ENCODE measurements at places on chromosomes 4 and X. TPM values are rescaled to one million over a fixed set of nuclear protein-coding genes. Genes with fewer than 3 reads are reported as not detected.

DNA sequence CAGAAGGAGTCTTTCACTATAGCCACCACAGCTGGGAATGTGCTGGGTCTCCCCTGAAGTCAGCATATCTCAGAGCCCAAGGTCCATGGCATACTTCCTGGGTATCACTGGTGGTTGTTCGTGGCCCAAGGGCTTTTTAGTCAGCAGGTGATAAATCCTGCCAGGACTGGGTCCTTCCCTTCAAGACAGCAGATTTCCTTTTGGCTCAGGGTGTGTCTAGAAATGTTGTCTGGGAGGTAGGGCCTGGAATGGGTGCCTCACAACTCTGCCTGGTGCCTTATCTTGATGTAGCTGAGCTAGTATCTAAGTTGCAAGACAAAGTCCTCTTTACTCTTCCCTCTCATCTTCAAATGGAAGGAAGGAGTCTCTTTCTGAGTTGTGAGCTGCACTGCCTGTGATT lies 102.4 kb upstream of the TMLHE start:
- DNase-seq: no peak

GRCh38 chr4:168682898-168683500 lies 186.1 kb downstream of the PALLD start:
- no peak for DNase-seq

DNA sequence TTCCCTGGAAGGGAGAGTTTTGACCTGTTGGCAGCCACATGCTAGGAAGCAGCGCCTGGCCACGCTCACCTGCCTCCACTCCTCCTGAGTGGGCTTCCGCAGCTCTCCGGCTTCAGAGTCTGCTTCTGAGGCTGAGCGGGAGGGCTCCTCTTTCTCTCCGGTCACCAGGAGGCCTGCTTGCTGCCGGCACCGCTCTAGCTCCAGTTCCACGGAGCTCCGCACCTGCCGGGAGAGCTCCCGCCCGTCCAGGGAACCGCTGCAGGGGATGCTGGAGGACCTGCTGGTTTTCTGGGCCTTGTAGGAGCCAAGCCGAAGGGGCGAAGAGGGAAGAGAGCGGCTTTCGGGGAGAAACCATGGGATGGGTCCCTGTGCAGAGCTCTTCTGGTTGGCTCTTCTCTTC lies 26.0 kb downstream of the PPEF2 start:
- DNase-seq: no peak

DNA sequence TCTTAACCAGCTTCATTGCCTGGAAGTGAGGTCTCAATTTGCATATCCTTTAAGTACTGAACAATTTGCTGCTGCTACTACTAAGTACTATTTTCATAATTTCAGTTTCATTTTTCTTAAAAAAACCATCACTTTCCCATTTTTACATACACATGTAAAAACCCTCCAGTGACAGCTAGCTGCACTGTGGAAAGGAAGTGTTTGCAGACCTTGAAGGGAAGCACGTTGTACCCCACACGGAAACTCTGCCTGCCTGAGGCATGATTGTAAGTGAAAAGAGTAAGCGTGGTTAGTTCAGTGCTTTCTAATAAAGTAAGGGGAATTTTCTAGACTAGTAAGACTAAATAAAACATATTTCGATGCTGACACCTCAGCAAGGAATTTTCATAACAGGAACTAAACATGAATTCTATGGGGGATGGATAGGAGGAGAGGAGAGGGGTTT lies 103.6 kb downstream of the RAPGEF2 start:
- DNase-seq: no peak

- peak; percentile 61 for DNase-seq
Observed at GRCh38 chrX:43949669-43950068, 23.5 kb downstream of the NDP start.

DNA sequence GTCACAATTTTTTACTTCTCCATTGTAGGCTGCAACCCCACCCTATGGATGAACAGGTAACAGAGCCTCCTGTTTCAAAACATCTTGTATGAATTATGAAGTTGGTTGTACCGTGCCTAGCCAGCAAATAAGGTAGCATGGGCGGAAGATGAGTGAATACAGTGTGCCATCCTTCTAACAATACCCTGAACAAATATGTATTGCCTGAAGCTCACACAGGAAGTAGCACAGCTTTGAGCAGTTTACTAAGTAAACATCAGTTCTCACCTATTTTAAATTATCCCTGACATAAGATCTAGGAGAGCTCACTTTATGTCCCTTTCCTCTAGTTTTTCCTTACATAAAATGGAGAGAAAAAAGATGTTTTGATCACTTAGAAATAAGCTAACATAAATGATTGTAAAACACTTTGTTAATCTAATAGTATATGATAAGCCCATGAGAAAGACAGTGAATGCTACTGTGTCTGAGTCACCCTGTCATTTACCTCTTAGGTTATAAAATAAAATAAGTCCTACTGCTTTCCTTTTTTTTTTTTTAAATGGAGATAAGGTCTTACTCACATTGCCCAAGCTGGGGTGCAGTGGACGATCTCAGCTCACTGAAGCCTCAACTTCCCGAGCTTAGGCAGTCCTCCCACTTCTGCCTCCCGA lies 36.6 kb downstream of the GRSF1 start:
- DNase-seq: no peak

GRCh38 chr4:43457866-43458265 lies 565.4 kb downstream of the GRXCR1 start:
- DNase-seq: no peak

- DNase-seq: peak; percentile 2
Observed at GRCh38 chr4:162461952-162462351, 298.2 kb upstream of the FSTL5 start.

DNA sequence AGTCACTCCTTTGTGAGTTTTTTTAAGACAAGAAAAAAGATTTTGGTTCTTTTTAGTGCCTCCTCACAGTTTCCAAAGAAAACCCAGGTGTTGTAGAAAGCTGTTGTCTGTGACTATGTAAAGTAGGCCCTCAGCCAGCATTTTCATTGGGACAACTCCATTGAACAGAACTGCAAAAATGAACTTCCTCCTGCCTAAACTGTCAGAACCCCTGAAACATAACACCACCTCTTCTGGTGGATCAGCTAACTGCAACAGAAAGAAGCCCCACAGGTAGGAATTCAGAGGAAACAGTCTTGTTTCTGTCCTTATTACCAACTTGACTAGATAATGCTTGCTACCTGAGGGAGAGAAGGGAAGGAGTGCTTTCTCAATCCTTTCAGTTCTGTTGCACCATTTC lies 3.4 kb upstream of the ATP11C start:
- no peak for DNase-seq

DNA sequence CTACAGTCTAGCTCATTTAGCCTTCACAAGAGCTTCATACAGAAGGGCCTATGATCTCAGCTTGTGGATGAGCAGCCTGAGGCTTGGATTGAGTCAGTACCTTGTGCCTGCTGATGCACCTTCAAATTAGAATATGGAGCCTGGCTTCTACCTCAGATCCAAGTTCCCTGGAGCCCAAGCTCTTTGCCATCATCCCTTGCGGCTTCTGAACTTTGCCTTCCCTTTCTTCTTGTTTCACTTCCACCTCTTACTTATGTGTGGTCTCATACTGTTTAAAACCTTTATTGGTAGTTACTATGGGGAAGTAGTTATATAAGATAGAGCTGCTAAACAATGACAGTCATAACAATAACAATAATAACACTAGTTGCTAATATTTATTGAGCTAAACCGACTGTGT lies 84.3 kb upstream of the AFF2 start:
- DNase-seq: no peak

GRCh38 chrX:132505116-132505515 lies 16.3 kb upstream of the MBNL3 start:
- no peak for DNase-seq

DNA sequence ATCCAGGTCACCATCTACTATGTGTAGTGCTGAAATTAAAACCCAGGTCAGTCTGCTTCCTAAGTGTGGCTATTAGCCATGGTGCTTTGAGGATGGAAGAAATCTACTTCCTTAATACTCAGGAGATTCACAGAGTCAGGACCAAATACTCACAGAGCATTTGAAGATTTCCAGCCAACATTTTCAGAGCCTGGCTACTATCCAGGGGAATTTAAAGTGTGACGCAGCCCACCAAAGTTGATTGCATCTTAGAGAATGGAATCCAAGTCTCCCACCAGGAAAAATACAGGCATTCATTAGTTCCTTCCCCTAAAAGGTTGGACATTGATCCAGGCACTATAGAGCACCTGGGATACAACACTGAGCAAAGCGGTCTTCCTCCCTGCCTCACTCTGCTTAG lies 83.8 kb downstream of the HS3ST1 start:
- no peak for DNase-seq

DNA sequence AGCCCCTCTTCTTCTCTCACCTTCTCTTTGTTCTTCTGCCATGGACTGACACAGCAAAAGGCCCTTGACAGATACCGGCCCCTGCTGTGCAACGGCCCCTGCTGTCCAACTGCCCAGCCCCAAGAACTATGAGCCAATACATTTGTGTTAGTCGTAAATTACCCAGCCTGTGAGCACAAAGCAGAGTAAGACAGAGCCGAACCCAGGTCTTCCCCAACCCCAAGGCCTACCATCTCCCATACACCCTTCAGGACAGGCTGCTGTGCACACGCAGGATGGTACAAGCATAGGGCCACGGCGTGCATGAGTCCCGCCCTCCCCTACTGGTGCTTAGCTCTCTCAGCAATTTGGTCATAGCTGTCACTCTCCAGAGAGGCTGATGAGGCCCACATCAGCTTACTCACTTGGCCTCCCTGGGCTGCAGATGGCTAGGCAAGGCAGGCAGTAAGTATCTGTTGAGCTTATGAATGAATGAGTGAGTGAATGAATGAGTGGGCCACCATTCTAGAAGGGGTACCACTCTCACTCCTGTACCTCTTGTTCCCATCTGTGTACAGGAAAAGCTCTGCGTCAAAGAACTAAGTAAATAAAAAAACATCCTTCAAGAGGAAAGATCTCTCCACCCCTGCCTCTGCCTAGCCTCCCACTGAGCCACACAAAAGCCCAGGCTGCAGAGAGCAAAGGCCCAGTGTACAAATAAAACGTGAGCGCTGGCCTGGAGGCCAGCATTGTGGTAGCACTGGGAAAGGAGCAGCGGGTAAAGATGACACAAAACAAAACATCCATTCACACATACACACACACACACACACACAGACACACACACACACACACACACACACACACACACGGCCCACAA lies 13.9 kb downstream of the WDR1 start:
- no peak for DNase-seq

Gene DDX3X
- 220 TPM for total RNA-seq

Gene IBSP
- 0.27 TPM for total RNA-seq

Gene FRG2
- not detected for total RNA-seq

Gene CXorf66
- not detected for total RNA-seq

Gene LRCH2
- total RNA-seq: 31.0 TPM

Gene GRIA3
- total RNA-seq: 33.8 TPM

Measured in cerebellum (tissue), 4 donors.